ENCODE measurements at places on chromosomes 7 and 10.
A peak's percentile ranks its signal among the peaks of the same experiment; 100 is the strongest.

GRCh38 chr7:101557421-101557820 is 71.7 kb downstream of the MYL10 start:
- no peak for DNase-seq

GRCh38 chr10:52703898-52704297 is 68.7 kb downstream of the MBL2 start:
- DNase-seq: peak; percentile 22

- no peak for DNase-seq
These were observed 28.2 kb downstream of the MTERF1 start for GRCh38 chr7:91852263-91852741.

GRCh38 chr10:100036850-100037249 is 27.1 kb upstream of the DNMBP start:
- DNase-seq: no peak

GRCh38 chr10:5876181-5876768 is 13.4 kb downstream of the ANKRD16 start:
- DNase-seq: peak; percentile 53

- no peak for DNase-seq
These were observed 13.3 kb upstream of the CPXM2 start for GRCh38 chr10:123904834-123905409.

- no peak for DNase-seq
These were observed 291.7 kb upstream of the NPVF start for GRCh38 chr7:25520017-25520416.

- DNase-seq: no peak
These were observed 628.7 kb upstream of the AUTS2 start for GRCh38 chr7:68969571-68969970.

DNA sequence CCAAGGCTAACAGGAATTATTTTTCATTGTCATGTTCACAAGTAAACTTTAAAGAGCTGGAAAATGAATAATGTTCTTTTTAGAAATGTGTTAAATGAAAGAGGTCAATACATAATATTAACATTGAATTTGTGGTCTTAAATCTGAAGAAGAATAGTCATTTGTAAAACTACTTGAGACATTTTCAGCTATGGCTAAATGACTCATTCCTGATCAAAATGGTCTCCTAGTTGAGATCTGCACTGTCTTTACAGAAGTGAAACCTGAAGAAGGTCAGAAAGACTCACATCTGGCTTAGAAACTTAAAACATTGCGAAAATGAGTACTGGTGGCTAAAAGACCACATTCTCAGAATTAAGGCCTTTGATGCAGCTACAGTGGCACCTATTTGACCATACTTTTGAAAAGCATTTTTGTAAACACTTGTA is 5.9 kb downstream of the PIK3CG start:
- DNase-seq: no peak

GRCh38 chr7:131556053-131556908 is at the start of gene PODXL:
PODXL (minus strand) TSS chr7:131556628; CDS start chr7:131556359, 269 bp downstream.
- peak; percentile 77 for DNase-seq

- DNase-seq: no peak
These were observed 71.9 kb downstream of the MKI67 start for GRCh38 chr10:128054163-128054970.

GRCh38 chr7:70416347-70416985 is 715.5 kb upstream of the GALNT17 start:
- DNase-seq: no peak

DNA sequence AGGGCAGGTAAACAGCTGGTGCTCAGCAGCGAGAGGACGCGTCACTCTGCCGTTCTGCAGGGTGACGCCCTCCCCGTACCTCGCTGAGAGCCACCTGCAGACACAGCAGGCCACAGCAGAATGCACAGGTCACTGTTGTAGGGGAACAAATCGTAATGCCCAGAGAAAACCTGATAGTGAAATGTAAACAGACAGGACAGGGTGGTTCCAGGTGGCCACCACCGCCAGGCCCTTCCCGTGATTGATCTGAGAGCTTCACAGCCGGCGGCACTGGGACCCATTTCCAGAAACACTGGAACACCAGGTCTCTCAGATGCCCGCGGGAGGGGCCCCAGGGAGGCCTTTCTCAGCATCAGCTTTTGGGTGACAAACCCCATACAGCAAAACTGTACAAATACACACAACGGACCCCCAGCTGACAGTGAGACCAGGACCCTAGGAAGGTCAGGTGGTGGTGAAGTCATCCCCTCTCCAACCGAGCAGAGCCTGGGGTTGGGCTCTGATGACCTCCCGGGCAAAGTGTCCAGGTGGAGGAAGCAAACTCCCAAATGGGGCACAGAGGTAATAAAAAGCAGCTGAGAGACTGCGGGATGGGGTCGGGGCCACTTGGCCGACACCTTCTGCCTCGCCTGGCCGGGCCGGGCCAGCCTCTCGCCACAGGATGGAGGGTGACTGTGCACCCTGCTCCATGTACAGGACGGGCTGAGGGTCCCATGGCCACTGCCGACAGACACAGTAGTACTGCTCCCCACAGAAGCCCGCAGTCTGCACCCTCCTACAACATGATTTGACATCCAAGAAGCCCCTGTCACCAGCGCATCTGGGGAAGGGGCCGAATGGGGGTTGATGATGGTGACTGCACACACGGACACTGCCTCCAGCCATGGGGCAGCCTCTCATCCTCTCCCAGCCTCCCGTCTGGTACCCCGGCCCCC is 4.6 kb downstream of the BHLHA15 start:
- no peak for DNase-seq

GRCh38 chr10:335151-335800 is 200.0 kb downstream of the ZMYND11 start:
- DNase-seq: no peak

GRCh38 chr7:132298790-132299189 is 277.5 kb downstream of the PLXNA4 start:
- peak; percentile 75 for DNase-seq

- DNase-seq: no peak
These were observed 39.0 kb downstream of the PDGFA start for GRCh38 chr7:480531-481218.

DNA sequence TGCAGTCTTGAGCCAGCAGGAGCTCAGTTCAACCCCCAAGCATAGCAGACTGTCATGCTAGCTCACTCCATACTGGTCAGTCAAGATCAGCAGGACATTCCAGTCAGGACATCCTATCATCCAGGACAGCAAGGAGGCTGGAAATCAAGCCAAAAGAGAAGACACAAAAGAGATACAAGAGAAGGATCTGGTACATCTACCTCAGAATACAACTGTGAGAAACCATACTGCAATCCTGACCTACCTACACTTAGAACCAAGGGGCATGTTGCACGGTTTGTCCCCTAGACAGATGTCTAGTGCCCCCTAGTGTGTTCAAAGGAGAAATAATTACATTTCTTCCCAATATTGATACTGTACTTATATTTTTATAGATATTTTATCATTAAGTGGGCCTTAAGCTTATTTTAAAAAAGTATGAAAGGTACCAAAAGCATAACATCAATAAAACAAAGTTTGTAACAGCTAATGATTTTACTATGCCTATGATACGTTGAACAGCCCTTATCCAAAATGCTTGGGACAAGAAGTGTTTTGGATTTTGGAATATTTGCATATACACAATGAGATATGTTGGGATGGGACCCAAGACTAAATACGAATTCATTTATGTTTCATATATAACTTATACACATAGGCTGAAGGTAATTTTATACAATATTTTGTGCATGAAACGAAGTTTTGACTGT is 26.7 kb downstream of the ERCC6 start:
- DNase-seq: peak; percentile 51

GRCh38 chr7:64775289-64775688 is 18.9 kb upstream of the ZNF138 start:
- DNase-seq: no peak

GRCh38 chr7:64868499-64868898 is 34.6 kb upstream of the ZNF273 start:
- DNase-seq: no peak

DNA sequence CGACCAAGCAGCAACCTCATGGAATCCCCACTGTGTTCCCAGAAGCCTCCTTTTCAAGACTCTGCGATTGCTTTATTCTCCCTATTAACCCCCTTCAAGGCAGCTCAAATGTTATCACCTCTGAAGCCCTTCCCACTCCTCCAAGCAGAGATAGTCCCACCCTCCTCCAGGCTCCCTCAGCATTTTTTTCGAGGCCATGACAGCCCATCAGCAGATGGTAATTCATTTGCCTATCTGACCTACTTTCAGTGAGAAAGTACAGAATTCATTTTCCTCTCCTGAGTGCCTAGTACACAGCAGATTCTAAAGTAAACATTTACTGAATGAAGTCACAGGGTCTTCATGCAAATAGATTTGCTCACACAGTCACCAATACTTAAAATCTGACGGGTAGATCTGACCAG is 47.8 kb downstream of the HERPUD2 start:
- peak; percentile 19 for DNase-seq

DNA sequence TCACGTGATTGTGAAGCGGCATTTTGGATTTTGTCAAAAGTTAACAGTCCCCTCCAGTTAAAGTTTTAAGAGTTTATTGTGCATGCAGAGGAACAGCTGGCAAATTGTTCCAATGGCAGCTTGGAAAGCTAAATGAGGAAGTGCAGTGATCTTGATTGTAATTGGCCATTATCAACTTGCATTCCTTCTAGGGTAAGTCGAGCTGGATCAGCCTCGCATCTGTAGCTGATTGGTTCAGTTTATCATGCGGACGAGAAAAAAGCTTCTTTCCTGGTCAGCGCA is 566 bp downstream of the ZNF789 start:
- DNase-seq: peak; percentile 79

GRCh38 chr7:143958781-143959180 is 4.1 kb downstream of the OR2F1 start:
- no peak for DNase-seq

DNA sequence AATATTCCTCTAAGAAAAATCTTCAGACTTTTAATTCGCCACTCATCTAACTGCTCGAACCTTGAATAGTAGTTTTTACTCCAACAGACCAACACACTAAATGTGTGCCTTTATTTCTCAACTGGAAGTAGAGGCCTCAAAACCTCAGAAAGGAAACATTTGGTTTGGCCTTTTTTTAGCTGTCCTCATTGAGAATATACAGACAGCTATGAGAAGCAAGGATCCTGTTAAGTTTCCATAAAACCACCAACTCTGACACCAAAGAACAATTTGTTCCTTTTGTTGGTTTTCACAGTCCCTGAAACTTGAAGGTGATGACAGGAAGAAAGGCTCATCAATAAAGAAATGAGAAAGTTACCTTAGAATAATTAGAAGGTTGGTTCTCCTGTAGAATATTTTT is 199.2 kb upstream of the MEOX2 start:
- peak; percentile 4 for DNase-seq

GRCh38 chr10:20281579-20281978 is 465.3 kb downstream of the PLXDC2 start:
- DNase-seq: no peak

- no peak for DNase-seq
These were observed 30.9 kb downstream of the LAMB1 start for GRCh38 chr7:107972075-107972482.

- no peak for DNase-seq
These were observed 425.2 kb upstream of the CNTNAP2 start for GRCh38 chr7:145691377-145691914.

- DNase-seq: no peak
These were observed 179.8 kb downstream of the DYNC1I1 start for GRCh38 chr7:95951997-95952795.

DNA sequence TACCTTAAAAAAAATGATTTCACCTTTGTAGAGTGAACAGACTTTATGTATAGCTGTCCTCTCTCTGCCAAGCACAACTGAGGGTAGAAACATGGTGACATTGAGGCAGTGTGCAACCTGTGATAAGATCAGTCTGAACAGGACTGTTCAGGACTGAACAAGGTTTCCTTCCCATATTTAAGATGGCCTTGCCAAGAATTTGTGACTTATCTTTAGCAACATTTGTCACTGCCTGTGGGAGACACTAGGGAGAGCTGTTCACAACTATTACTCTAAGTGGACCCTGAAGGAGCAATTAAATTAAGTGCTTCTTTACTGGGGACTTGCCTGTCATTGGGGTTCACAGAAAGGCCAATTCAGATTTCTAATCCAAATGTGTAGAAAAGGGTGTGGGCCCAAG is 6.7 kb downstream of the OR13A1 start:
- DNase-seq: no peak

DNA sequence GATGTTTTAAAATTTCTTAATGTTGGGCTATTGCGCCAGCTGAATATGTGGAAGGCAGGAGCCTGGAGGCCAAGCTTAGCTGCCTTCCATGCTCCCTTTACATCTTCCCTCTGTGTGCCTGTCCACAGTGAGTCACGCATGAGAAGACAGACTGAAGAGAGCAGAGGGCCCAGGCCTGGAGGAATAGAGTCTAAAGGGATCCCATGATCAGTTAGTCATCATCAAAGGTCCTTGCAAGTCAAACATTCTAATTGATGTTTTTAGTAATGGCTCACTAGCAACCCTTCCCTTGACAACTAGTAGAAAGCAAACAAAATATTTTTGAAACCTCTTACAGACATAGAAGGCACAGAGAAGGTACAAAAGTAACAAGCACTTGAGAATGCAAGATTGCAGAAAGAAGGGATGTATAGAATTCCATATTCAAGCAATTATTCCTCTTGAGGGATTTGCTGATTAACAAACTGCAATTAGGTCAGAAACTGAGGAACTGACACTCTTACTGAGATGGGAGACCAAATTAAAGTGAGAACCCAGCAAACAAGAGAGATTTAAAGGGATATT is 30.7 kb upstream of the APBB1IP start:
- DNase-seq: peak; percentile 4
